Activated naive CD4-positive, alpha-beta T cell (primary cell): ENCODE measurements at places on chromosomes 11 and 22.

DNA sequence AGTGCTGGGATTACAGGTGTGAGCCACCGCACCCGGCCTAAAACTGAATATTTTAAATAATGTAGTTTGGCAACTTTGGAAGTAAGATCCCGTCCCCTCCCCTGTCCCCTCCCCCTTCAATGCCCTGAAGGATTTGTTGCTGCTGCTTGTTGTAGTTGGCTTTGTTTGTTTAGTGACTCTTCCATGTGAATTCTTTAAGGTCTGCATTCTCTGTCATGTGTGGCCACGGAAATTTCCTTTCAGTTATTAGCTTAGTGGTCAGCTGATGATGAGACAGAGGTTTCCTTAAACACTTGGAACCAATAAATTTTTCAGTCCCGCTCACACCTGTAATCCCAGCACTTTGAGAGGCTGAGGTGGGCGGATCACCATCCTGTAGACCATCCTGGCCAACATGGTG is 109.9 kb downstream of the MPPED1 start:
- no peak for DNase-seq

- no peak for DNase-seq
These were observed 30.2 kb downstream of the GTF2H1 start for GRCh38 chr11:18352581-18352980.

DNA sequence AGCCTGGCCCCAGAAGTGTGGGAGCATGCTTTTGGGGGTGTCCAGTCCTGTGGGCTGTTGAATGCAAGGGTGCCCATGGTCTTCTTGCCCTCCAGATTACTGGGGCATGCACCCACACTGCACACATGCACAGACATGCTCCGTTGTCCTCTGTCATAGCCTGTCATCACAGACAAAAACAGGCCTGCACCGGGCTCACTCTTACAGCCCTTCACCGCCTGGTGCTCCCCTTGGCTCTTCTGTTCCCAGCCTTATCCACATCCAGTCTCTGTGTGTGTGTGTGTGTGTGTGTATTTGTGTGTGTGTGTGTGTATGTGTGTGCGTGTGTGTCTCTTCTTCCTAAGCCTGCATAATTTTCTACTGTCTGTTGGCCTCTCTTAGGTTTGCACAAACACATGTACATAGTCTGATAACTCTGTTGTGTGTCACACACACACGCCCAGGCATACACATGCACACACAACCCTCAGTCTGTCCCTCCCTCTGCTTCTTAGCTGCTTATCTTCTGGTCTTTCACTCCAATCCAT is 23.4 kb upstream of the NECTIN1 start:
- no peak for DNase-seq

DNA sequence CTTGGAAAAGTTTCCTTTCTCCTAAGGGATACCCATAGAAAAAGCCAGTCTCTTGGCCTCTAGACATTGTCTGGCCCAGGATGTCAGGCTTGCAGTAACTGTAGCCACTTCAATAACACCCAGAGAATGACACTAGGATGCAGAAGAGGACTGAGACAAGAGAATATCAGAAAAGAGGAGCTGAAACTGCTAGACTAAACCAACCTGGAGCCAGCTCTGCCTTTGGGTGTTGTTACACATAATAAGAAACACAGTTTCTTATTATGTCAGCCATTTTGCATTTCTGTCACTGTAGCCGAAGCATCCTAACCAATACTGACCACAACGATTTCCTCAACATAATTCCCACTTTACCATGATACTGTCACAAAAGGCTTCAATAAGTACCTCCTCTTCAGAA is 72.2 kb upstream of the RCN1 start:
- no peak for DNase-seq

DNA sequence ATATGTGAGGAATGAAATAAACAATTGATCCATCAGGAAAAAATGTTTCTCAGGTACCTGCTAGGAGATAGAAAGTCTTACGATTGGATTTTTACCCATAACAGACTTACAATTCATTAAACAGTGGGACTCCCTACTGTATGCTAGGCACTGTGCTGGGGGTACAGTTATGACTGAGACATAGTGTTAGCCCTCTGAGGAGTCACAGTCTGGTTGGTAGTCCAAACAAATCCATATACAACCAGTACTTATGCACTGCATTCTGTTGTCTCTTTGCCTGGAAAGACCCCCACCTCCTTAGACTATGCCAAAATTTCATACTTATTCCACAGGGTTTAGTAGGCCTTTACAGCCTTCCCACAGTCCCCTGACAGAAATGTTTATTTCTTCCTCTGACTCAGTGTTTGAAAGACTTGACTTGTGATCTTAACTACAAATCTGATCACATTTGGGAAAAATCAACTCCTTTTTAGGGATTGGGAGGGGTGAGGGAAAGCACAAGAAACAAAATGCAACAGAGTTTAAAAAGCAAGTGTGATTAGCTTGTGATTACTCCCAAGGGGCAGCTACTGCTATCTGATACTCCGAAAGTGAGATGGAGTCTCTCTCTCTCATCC is 69.4 kb upstream of the HORMAD2 start:
- DNase-seq: no peak

- no peak for DNase-seq
These were observed 4.0 kb upstream of the ALX4 start for GRCh38 chr11:44313761-44314489.

DNA sequence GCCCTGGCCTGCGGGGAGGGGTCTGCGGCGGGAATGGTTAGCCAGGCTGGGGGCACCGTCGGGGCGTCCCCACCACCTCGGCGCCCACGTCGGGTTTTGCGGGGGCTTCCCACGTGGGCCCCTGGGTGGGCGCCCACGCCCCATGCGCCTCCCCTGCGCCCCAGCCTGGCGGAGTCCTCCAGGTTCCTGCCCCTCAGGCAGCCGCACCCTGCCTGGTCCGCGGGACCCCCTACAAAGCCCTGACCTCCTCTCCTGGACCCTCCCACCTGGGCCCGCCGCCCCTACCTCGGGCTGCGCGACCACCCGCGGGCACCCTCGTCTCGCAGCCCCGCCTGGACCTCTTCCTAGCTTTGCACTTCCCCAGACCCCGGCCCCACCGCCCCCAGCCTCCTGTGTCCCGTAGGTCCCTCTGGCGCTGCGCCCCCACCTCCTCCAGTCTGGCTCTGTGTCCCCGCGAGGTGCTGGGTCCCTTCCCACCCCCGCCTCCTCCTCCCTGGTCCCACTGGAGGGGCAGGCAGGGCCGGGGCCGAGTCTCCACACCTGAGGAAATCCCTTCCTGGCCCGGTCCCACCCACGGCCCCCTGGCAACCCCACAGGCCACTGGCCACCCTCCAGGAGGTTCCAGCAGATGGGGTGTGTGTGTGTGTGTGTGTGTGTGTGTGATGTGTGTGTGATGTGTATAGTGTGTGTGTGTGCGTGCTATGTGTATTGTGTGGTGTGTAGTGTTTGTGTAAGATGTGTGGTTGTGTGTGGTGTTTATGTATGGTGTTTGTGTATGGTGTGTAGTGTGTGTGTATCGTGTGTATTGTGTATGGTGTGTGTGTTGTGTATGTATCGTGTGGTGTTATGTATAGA is 11.8 kb downstream of the PIM3 start:
- no peak for DNase-seq

- DNase-seq: no peak
These were observed 119.3 kb downstream of the KCNQ1 start for GRCh38 chr11:2564008-2564530.

DNA sequence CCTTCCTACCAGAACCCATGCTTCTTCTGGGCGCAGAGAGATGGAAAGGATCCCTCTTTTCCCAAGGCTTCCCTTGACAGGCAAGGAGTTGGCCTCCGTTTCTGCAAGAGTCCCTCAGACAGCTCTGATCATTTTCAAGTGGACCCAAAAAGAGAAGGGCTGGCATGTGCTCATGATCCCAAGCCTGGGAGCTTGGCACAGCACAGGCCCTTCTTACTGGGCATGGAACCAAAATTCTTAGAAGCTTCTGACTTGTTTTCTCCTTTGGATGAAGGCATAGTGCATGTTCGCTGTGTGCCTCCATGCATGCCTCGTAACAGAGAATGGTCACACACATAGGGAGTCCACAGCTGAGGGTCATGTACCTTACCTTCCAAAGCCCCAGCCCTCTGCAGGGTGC is 449.6 kb downstream of the MIAT start:
- DNase-seq: no peak

GRCh38 chr11:123173856-123174186 is 21.2 kb downstream of the CLMP start:
- no peak for DNase-seq

GRCh38 chr22:47206164-47206563 is 443.7 kb downstream of the TBC1D22A start:
- no peak for DNase-seq

GRCh38 chr11:73314117-73314961 is 6.3 kb downstream of the ARHGEF17 start:
- DNase-seq: no peak
